ENCODE measurements at places on chromosomes 7 and 10.

- no peak overlapping the region for H3K4me3 ChIP-seq
- no peak overlapping the region for H3K27ac ChIP-seq
- DNase-seq = no peak
- no peaks in the 10 kb centered on the region for H3K4me1 ChIP-seq
Measured at GRCh38 chr10:125840955-125841354, 17.6 kb downstream of the BCCIP start.

- peak; percentile 56 for DNase-seq
- H3K36me3 ChIP-seq = peaks cover 13% of the 10 kb centered on the region
Measured at GRCh38 chr10:35336084-35336831, at the start of gene CCNY. TSS of gene CCNY (plus strand) at chr10:35336509. CDS start at chr10:35337054, 545 bp downstream.

DNA sequence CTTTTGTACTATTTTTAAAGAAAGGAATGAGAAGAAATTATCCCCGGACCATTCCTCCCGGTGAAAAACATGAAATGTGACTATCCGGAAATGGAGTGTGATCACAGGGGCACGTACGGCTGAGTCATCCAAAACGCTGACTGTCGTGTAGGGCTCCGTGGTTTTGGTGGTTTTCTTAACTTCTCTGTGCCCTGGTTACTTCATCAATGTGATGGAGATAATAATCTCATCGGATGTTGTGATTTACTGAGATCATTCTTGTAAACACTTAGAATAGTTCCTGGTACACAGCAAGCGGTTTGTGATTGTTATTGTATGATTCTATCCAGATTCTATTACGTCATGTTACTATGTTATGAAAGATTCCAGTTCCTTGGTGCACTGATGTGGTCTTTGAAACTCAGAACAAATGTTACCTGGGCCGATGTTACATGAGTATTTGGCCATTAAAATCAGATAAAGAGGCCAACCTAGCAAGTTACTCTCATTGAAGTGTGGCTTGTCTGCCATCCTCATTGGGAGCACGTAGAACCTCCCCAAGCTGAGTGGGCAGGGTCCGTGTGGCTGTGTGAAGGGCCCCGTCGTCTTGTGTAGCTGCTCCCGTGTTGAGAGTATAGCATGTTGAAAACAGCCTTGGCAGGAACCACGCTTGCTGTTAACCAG, 99.5 kb downstream of the CAMK1D start:
- peaks cover 41% of the 10 kb centered on the region for H3K4me1 ChIP-seq
- peak overlapping the region; percentile 79 for H3K4me3 ChIP-seq
- no peaks in the 10 kb centered on the region for H3K27me3 ChIP-seq
- DNase-seq = peak; percentile 70
- H3K36me3 ChIP-seq = peaks cover 17% of the 10 kb centered on the region
- H3K27ac ChIP-seq = peak overlapping the region; percentile 100

DNA sequence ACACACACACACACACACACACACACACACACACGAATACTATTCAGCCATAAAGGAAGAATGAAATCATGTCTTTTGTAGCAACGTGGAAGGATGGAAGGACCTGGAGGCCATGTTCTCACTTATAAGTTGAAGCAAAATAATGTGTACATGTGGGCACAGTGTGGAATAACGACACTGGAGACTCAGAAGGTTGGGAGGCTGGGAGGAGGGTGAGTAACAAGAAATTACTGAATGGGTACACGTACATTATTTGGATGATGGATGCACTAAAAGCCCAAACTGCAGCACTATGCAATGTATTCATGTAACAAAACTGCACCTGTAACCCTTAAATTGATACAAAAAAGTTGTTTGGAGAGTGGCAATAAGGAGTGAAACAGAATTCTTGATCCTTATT, 32.1 kb downstream of the KMT2C start:
- peaks cover 9% of the 10 kb centered on the region for H3K4me1 ChIP-seq
- no peak for DNase-seq
- H3K27ac ChIP-seq = no peak overlapping the region
- no peak overlapping the region for H3K4me3 ChIP-seq
- no peaks in the 10 kb centered on the region for H3K27me3 ChIP-seq

- H3K27ac ChIP-seq = no peak overlapping the region
- H3K4me1 ChIP-seq = no peaks in the 10 kb centered on the region
- peaks cover 20% of the 10 kb centered on the region for H3K27me3 ChIP-seq
- DNase-seq = no peak
Measured at GRCh38 chr7:73341877-73342276, 13.9 kb downstream of the FKBP6 start.

- no peaks in the 10 kb centered on the region for H3K36me3 ChIP-seq
- H3K27ac ChIP-seq = no peak overlapping the region
- DNase-seq = no peak
- H3K4me1 ChIP-seq = peaks cover 6% of the 10 kb centered on the region
- H3K27me3 ChIP-seq = no peaks in the 10 kb centered on the region
Measured at GRCh38 chr10:7117806-7118674, 292.8 kb downstream of the SFMBT2 start.

DNA sequence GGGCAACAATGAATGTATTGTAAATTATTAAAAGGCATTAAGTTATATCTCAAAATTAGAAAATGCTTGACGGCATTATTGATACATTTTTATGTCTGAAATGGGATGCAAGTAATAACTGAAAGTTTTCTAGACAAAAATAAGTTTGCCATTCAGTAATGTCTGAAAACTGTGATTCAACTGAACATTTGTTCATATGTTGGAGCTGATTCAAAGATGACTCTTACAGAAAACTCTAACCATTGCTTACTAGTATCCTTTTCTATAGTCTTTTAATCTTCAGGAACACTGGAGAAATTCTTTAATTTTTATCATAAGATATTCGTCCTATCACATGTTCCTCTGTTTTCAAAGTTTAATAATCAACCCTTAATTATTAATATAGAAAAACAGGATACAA, 71.1 kb upstream of the TFEC start:
- peaks cover 9% of the 10 kb centered on the region for H3K27me3 ChIP-seq
- no peak overlapping the region for H3K27ac ChIP-seq
- H3K4me1 ChIP-seq = no peaks in the 10 kb centered on the region
- no peak overlapping the region for H3K4me3 ChIP-seq
- no peaks in the 10 kb centered on the region for H3K36me3 ChIP-seq

GRCh38 chr7:29809533-29810155, 3.3 kb downstream of the WIPF3 start:
- DNase-seq = no peak
- no peak overlapping the region for H3K27ac ChIP-seq
- no peak overlapping the region for H3K4me3 ChIP-seq
- peaks cover 69% of the 10 kb centered on the region for H3K27me3 ChIP-seq

DNA sequence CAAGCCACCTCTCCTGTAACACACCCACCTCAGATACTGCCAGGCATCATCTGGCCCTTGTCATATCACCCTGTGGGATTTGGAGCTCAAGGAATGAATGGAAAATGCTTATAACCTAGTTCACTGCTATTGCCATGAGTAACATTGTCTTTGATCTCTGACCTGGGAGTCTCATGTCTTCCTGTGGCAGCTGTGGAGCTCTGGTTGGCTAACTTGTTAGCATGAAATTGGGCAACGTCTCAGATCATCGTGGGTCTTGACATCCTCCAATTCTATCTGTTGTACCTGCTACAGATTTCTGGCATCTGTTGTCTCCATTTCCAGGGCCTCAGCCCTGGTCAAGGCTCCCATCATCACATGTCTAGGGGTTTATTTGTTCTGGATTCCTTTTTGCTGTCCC, 2.2 kb upstream of the TMEM270 start:
- H3K4me3 ChIP-seq = no peak overlapping the region
- H3K4me1 ChIP-seq = peaks cover 4% of the 10 kb centered on the region
- H3K27ac ChIP-seq = no peak overlapping the region
- no peaks in the 10 kb centered on the region for H3K36me3 ChIP-seq
- peaks cover 45% of the 10 kb centered on the region for H3K27me3 ChIP-seq
- no peak for DNase-seq

- DNase-seq = no peak
- H3K4me3 ChIP-seq = no peak overlapping the region
- peaks cover 9% of the 10 kb centered on the region for H3K4me1 ChIP-seq
- H3K36me3 ChIP-seq = no peaks in the 10 kb centered on the region
Measured at GRCh38 chr10:102927311-102928010, 9.4 kb downstream of the CNNM2 start.

DNA sequence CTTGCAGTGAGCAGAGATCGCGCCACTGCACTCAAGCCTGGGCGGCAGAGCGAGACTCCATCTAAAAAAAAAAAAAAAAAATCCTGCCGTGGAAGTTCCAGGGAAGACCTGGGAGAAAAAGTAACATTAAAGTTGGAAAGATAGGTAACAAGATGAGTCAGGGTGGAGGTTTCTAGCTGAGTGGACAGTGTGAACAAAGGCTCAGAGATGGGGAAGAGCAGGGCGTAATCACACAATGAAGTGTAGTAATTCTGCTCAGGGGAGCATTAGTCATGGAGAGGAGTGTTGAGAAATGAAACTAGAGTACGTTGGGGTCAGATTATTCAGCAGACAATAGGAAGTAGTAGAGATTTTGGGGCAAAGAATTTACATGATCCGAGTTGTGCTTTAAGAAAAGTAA, 21.6 kb upstream of the WASL start:
- no peak overlapping the region for H3K27ac ChIP-seq
- peaks cover 6% of the 10 kb centered on the region for H3K27me3 ChIP-seq
- no peaks in the 10 kb centered on the region for H3K36me3 ChIP-seq
- DNase-seq = no peak

- H3K4me1 ChIP-seq = peaks cover 9% of the 10 kb centered on the region
- H3K36me3 ChIP-seq = peaks cover 6% of the 10 kb centered on the region
- DNase-seq = no peak
- H3K27ac ChIP-seq = no peak overlapping the region
- H3K4me3 ChIP-seq = no peak overlapping the region
Measured at GRCh38 chr10:16497911-16498310, 23.8 kb downstream of the C1QL3 start.

DNA sequence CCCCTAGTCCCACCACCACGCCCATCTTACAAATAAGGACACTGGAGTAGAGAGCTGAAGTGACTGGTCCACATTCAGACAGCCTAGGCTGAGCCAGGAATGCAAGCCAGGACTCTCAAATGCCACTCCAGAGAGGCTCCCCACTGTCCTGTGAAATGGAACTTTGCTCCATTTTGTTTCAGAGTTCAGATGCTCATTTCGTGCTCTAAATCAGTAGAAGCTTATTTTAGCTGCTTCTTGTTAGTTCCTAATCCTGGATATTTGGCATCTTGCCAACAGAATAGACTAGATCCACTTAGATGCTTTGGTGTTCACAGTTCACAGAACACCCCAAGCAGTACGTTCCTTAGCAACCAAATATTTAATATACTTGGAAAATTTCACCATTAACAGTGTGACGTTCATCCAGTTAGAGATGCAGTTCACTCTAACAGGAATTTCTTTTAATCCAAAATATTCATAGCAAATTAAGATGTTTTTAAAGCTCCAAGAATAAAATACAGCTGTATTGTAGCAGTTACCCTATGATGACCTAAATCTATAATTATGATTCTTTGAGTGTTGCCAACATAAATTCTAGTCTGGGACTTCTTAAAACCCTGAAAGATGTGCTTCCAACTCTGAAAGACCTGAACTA, 7.3 kb downstream of the MMP21 start:
- no peak for DNase-seq
- peaks cover 33% of the 10 kb centered on the region for H3K36me3 ChIP-seq
- H3K4me3 ChIP-seq = no peak overlapping the region

- no peak overlapping the region for H3K4me3 ChIP-seq
- H3K36me3 ChIP-seq = no peaks in the 10 kb centered on the region
- H3K4me1 ChIP-seq = no peaks in the 10 kb centered on the region
- H3K27me3 ChIP-seq = no peaks in the 10 kb centered on the region
- no peak for DNase-seq
- no peak overlapping the region for H3K27ac ChIP-seq
Measured at GRCh38 chr7:117839507-117839906, 33.7 kb downstream of the CTTNBP2 start.

DNA sequence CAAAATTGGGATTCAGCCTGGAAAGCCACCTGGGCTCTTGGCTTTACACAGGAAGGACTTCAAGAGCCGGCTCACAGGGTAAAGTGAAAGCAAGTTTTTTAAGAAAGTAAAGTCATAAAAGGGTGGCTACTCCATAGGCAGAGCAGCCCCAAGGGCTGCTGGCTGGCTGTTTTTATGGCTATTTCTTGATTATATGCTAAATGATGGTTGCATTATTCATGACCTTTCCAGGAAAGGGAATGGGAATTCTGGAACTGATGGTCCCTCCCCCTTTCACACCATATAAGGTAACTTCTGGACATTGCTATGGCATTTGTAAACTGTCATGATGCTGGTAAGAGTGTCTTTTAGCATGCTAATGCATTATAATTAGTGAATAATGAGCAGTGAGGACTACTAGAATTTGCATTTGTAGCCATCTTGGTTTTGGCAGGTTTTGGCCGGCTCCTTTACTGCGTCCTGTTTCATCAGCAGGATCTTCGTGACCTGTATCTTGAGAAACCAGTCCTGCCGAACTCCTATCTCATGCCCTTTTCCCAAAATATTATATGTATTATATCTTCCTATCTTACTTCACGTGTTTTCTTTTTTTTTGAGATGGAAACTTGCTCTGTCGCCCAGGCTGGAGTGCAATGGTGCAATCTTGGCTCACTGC, 80.5 kb downstream of the HECW1 start:
- no peaks in the 10 kb centered on the region for H3K36me3 ChIP-seq
- peaks cover 39% of the 10 kb centered on the region for H3K27me3 ChIP-seq
- H3K4me3 ChIP-seq = no peak overlapping the region
- no peak overlapping the region for H3K27ac ChIP-seq
- DNase-seq = no peak

Measured in effector memory CD8-positive, alpha-beta T cell (primary cell).